ENCODE measurements at places on chromosomes 5 and 9.

- no peak for DNase-seq
Observed at GRCh38 chr9:1100945-1101344, 50.8 kb downstream of the DMRT2 start.

DNA sequence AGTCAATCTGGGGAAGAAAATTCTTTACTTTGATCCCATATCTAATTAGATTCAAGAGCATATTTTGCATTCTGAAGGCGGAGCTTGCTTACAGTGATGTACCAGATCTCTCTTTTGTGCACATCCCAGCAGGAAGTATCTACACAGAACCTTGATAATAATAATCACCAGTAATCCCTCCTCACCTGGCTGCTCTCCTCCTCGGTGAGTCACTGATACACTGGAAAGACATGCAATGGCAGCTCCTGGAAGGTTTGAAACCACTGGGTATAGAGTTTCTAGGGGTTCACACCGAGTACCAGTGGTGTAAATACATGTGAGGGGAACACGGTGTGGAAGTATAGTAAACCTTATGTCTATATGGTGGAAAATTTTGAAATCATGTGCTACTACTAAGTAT is 205.5 kb upstream of the TARS1 start:
- no peak for DNase-seq

- no peak for DNase-seq
Observed at GRCh38 chr9:68731857-68732256, 26.8 kb downstream of the PIP5K1B start.

DNA sequence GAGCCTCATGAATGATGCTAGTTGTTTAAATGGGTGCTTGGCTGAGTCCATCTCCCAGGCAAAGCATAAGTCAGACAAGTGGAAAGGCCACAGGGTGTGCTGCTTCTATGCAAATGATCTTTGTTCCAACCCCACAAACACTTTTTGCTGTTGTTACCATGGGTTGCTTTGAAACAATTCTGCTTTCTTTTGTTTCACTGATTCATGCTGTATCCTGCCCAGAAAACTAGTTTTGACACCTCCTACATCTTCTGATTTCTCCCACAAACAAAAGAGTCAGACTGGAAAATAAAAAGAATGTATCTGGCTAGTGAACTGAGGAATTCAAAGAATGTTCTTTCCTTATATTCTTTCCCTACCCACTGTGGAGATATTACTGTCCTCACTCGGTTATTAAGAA is 298.6 kb downstream of the DIRAS2 start:
- no peak for DNase-seq

- DNase-seq: no peak
Observed at GRCh38 chr9:127014216-127014909, 99.8 kb downstream of the RALGPS1 start.

GRCh38 chr5:96619946-96620345 is 42.2 kb upstream of the CAST start:
- no peak for DNase-seq

DNA sequence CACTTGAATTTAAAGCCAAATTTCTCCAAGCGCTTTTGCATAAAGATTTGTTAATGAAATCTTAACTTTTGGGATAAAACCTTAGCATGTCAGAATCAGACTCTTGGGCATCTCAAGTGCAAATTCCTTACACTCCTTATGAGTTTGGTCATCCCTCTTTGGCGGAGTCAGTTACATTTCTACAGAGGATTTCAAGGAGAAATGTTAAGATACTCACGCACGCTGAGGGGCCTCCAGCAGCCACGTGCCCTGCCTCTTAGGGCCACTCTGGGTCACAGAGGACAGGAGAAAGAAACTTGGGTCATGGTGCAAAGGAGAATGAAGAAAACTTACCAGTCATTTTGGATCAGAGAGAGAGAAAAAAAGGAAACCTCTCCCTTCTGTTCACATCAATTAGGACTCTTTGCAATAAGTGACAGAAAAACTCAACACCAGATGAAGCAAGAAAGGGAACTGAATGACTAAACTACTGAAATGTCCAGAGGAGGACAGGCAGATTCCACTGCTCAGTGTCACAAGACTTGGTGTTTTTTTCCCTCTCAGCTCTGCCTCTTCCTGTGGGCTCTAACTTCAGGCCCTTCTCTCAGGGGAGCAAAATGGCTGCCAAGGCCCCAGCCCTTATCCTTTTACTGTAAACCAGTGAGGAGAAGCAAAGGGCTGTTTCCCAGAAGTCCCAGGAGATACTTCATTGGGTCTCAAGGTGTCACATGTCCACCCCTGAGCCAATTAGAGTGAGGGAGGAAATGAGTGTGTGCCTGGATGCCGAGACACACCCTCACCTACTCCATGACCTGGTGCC is 63.3 kb upstream of the NFIL3 start:
- DNase-seq: no peak

GRCh38 chr5:14167211-14167845 is 24.2 kb downstream of the TRIO start:
- no peak for DNase-seq

GRCh38 chr9:70964861-70965260 is 156.6 kb downstream of the TRPM3 start:
- no peak for DNase-seq

GRCh38 chr5:58255970-58256369 is 203.9 kb downstream of the PLK2 start:
- no peak for DNase-seq

- no peak for DNase-seq
Observed at GRCh38 chr9:76153902-76154629, 240.2 kb downstream of the RFK start.

DNA sequence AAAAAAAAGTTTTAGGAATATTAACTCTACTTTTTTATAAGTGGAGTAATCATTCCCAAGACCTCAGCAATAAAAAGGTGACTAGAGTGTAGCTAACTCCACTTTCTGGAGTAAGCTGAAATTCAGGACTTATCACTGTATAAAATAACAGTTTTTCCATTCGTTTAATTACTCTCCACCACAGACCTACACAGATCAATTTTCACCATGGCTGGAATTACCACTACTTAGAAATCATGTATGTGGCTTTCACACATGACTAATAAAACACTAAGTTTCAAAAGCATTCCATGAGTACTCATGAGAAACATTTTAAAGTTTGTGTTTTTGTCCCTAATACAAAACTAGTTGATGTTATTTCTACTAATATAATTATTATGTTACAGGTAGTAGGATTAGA is 9.9 kb downstream of the PLPP1 start:
- no peak for DNase-seq

DNA sequence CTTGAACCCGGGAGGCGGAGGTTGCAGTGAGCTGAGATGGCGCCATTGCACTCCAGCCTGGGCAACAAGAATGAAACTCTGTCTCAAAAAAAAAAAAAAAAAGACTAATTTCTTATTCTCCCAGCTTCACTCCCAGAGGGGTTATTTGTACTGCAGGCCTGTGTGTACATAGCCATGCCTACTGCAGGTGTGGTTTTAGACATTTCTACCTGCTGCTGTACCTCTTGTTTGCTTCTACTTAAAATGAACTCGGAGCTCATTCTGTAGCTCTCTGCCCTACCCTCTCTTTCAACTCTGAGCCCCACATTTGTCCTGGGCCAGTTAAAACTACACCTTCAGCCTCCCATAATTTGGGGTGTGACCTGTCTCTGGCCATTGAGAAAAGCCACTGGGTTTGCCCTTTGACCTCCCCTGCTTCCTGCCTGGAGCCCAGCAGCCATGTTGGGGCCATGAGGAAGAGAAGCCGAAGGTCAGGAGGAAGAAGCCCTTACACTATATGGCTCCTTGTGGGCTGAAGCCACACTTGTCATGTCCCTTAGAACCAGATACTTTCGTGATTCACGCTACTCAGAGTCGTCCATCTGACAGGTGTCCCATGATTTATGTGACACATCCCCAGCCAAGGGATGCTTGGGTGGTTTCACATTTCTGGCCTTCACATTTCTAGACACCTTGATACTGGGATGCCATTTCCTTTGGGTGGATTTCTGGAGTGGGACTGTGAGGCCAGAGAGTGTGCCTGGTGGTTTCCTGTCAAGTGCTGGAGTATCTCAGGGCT is 9.4 kb upstream of the CARD19 start:
- no peak for DNase-seq

DNA sequence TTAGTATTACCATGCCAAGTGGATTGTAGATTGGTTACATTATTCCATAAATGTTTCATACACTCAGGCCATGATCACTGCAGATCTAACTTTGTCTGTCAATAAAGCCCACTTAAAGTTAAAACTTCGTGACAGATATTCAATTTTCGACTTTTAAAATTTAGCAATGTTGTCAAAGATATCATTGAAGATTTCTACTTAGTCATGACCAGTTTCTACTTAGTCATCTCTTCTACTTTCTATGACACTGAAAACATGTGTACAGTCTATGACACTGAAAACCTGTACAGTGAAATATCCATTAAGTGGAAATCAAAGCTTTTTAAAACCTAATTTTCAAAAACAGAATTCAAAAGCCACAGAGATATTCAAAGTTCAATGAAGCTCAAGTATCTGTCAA is 258.2 kb downstream of the MCTP1 start:
- DNase-seq: no peak

- no peak for DNase-seq
Observed at GRCh38 chr5:92050970-92051369, 667.9 kb upstream of the ARRDC3 start.

DNA sequence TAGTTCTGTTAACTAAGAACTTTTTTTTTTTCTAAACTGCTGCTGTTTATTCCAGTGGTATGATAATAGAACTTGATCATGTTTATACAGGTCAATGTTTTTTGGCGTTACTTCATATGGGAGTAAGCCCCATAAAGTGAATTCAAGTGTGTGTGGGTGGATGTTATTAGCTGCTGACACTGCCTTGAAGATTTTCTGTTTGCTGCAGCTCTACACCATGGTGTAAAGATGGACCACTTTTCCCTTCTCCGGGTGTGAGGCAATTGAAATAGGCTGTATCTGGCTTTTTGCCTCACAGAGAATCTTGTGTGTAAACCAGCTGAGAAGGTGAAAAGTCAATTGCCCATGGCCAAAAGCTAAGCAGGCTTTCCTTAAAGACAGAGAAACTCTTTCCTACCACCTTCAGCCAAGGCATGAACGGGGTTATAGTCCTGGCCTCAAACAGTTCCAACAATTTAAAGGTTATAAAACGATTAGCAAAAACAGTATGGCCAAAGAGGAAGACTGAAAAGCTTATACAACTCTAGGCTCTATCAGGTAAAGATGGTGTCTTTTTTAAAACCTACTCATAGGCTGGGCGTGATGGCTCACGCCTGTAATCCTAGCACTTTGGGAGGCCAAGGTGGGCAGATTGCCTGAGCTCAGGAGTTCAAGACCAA is 33.9 kb upstream of the ABCA1 start:
- DNase-seq: no peak

GRCh38 chr5:177064500-177065277 is 22.0 kb upstream of the FGFR4 start:
- no peak for DNase-seq

GRCh38 chr5:4245076-4245475 is 649.4 kb downstream of the IRX1 start:
- DNase-seq: no peak
